ENCODE measurements at places on chromosomes 16 and 17.
A peak's percentile ranks its signal among the peaks of the same experiment; 100 is the strongest.

DNA sequence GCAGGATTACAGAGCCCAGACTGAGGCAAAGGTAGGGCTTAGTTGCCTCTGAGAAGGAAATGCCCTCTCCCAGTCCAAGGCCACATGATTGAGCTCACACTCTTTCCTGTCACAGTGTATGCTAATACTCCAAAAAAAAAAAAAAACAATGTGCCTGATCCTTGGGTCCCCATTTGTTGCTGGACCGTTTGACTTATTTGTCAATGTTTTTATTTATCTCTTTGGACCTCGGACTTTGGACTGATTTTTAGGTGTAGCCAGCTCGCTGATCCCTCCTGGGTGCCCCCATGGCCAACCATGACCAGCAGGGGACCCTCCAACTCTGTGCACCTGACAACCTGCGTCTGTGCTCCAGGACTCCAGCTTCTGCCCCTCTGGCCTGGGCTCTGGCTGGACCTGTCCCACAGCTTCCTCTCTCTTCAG, 622 bp upstream of the CCL16 start:
- no peak for DNase-seq

GRCh38 chr17:73278049-73278464, 16.4 kb upstream of the CPSF4L start:
- DNase-seq, result no peak

DNA sequence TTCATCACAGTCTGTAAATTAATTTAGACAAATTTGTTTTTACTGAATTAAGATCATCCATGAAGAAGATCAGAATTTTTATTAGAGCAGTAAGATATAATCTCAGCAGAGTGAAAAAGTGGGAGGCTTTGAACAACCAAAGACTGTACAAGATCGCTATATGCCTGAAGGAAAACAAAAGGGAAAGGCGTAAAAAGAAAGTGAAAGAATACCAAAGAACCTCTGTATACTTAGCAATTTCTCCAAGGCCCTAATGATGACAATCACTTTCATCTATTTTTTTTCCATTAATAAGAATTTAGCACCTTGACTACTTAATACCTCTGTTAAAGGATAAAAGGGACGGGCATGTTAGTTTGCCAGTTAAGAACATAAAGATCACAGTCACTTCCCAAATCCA, 38.6 kb upstream of the ABCA10 start:
- DNase-seq, result no peak

DNA sequence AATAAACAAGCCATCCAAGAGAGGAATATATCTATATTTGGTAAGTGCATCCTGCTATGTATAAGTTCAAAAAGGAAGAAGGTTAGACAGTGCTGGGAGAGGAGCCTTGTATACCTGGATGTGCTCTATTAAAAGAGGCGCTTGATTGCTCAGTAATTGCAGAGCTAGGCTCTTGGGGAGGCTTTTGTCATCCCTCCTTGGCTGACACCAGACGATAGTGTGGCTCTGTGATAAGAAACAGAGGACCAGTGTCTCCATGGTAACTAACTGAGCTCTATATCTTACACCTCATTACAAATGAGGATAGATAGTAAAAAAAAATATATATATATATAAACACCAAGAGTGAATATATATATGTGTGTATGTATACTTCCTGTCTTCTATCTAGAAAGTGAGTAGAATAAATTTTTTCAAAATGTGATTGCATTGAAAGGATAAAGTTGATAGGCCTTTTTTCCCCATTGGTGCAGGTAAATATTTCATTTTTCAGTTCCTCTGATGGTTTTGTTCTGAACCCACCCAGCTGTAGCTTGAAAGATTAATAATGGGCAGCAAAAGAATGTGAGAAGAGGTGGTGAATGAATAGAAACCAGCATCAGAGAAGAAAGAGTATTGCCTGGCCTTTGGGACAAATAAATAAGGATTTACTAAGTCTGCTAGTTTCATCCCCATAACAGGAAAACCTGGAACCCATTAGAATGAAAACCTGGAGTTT, 303.7 kb downstream of the ZFHX3 start:
- DNase-seq, result no peak

DNA sequence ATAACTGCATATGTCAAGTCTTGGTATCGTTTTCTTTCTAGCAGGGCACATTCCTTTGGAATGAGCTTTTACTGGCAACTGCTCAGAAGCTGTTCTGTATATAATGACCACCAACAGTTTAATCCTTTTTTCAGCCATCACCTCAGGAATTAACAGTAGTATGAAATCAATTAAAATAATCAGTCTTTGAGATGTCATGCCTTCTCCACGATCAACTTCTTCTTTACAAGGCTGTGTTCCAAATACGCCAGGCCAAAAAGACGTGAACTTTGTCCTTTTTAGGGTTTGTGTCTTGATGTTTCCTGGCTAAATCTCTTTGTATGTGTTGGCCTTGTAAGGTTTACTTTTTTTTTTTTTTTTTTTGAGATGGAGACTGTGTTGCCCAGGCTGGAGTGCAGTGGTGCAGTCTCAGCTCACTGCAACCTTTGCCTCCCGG, 54.9 kb downstream of the ABCC1 start:
- peak; percentile 63 for DNase-seq

DNA sequence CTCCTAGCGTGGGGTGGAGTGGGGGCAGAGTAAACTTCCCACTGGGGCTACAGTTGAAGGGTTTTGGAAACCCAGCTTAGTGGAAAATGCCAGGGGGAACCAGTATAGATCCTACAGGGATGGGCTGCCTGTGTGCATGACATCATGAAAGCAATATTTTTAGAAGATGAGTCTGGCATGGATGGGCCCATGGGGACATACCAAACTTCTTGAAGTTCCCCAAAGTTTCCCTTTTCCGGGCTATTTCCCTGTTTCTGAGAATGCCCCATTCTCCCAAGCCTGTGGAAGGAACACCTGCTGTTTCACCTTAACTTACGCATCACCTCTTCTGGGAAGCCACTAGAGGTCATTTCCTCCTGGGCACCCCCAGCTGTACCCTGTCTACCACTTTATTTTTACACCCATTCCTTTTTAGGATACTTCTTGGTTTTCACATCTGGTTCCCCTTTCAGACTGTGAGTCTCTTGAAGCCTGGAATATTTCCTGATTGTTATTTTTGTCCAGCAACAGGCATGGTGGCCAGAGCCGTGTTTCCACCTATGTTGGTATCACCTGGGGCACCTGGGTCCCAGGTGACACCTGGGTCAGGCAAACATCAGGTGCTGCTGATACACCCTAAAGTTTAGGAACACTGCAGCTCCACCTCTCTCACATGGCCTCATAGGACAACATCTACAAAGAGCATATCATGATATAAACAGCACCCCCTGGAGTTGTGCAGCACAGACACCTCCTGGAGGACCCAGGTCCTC, 9.8 kb downstream of the SOCS3 start:
- no peak for DNase-seq

Measured in H4 (cell line).